ENCODE measurements at places on chromosomes 5 and 9.

DNA sequence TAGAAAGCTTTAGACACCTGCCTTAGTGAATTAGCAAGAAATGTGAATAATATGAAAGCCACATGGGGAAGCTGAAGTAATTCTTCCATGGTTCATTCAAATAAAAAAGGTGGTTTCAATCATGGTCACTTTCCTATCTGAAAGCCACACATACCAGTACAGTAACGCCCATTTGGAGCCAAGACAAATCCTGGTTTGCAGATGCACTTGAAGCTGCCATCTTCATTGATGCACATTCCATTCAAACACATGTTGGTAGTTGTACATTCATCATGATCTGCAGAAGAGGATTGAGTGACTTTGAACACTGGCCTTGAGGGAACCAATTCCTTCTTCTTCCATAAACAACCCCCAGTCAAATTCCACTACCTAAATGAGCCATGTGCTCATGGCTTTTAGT, 161.5 kb downstream of the FBN2 start:
- DNase-seq: no peak

- no peak for DNase-seq
Observed at GRCh38 chr9:123157221-123157620, 111.2 kb downstream of the STRBP start.

DNA sequence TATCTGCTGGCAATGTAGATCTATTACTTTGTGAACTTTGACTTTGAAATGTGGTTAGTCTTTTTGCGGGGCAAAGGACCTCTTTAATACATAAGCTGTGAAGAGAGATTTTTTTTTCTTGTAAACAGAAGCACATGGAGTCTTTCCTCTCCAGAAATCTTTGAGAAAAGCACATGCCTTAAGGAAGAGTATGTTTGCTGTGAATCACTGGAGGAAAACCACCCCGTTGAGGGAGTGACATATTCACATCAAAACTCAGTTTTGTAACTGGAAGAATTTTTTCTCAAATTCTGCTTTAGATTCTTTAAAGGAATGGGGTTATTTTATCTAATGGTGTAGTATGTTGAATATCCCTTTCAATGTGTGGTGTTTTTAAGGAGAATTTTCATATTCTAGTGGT, 3.5 kb downstream of the DMRT3 start:
- no peak for DNase-seq

- DNase-seq: no peak
Observed at GRCh38 chr9:94656200-94656599, 16.9 kb upstream of the FBP1 start.

- no peak for DNase-seq
Observed at GRCh38 chr5:34734326-34734725, 78.2 kb downstream of the RAI14 start.

GRCh38 chr9:98985596-98985995, 41.9 kb downstream of the COL15A1 start:
- no peak for DNase-seq

- peak; percentile 29 for DNase-seq
Observed at GRCh38 chr5:4199049-4199841, 603.6 kb downstream of the IRX1 start.

DNA sequence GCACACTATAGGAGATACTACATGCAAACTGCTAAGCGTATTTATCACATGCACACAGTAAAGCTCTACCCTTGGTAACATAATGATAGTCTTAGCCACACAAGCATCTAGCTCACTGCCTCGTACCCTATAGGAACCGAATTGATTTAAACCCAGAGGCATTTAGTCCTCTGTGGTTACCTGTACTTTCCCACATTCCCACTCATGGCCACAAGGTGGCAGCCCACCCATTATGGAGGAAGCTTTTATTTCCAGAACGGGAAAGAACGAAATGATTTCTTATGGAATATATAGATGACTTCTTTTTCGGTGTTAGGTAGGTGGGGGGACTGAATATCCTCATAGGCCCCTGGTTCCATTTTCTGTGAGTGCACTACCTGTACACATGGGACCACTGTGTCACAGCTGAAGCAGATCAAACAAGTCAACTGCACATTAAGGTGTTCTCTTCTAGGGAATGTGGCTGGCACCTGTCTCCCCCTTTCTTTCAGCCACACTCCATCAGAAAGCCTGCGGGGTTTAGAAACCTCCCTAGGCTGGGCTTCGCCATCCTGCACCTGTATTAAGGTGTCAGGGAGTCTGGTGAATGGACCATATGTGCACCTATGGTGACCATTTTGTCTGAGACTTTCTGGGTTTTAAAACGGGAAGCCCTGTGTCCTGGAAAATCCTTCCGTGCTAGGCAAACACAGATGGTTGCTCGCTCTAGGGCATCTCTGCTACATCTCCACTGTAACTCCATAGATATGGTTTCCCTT, 313.2 kb downstream of the SLIT3 start:
- DNase-seq: peak; percentile 81

GRCh38 chr5:66757219-66757833, 161.1 kb downstream of the MAST4 start:
- DNase-seq: peak; percentile 60

GRCh38 chr9:123376218-123377071, 20.4 kb downstream of the CRB2 start:
- DNase-seq: no peak

GRCh38 chr9:73001860-73002259, 49.0 kb upstream of the ALDH1A1 start:
- no peak for DNase-seq

DNA sequence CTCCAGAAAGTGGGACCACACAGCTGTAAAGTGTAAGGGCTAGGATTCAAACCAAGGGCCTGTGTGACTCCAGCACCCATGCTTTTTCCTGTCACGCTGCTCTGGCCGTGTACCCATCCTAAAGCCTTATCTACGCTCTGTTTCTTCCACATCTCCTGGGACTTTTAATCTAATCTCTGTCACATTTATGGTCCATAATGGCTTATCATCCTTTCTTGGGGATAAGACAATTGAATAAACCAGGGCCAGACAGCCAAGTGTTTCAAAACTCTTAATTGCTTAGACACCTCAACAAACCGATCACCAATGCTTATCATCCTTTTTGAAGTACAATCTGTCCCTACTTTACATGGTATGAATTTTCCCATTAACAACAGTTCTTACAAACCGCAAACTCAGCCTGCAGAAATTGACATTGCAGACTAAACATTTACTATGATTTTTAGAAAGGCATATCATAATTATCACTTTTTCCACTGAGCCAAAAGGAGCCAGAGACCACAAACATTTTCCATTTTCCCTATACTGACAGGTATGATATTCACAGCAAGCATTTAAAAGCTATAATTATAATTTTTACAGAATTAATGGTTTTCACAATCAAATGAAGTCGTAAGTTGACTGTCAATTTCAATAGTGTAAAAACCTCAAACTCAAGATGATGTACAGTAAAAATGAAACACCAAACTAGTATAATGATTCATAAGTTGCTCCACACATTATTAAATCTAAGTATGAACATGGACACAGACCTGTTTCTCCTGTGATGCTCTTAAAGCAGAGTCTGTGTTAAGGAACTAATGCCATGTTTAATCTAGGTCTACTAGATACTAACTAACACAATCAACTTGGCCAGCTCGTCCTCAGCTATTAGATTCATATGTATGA, 99.5 kb downstream of the FBXW11 start:
- no peak for DNase-seq

- peak; percentile 60 for DNase-seq
Observed at GRCh38 chr5:107670932-107671741, at the start of gene EFNA5. TSS of gene EFNA5 (minus strand) at chr5:107670937.

DNA sequence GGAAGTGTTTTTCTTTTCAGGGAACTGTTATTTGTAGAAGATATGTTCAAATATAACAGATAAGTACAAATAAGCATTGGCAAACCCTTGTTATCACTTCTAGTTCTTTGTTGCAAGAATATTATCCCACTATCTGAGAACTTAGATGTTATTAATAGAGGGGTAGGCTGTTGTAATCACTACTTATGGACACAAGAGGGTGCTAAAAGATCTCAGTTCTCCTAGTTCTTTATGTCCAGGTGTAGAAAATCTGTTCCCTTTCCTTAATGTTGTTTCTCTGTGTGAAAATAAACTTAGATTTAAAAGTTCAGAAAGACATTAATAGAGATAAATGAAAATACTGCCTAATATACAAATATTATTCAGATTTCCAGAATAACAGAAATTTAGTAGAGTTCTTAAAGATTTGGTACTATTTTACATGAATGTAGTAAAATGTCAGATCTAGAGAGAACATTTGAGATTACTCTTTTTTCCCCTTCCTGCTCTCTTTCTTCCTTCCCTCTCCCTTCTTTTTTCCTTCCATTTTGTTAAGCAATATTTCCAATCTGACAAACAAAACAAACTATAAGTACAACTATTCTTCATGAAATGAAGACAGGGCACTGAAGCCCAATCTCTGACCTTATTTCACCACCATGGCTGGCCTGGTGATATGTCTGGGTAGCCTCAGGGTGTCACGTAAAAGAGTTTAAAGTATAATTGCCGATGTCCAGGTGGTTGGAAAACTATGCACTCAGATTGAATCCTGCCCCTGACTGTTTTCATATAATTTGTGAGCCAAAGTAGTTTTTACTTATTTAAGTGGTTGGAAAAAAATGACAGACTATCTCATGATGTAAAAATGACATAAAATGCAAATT, 43.6 kb upstream of the C5orf46 start:
- DNase-seq: peak; percentile 73

DNA sequence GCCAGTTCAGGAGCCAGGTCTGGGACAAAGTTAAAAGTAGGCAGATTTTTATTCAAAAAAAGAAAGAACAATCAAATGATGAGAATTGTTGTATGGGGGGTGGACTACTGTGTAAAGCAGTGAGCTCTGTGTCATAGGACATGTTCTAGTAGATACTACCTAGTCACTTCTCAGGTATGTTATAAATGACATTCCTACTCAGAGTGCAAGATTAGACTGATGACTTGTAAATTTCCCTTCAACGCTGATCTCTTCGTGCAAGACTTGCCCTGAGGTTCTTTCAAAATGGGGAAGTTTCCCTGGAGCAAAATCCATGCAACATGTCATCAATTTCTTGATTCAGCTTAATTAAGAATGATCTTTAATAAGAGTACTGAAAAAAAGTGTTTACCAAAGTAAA, 175.1 kb downstream of the RORB start:
- DNase-seq: no peak

- no peak for DNase-seq
Observed at GRCh38 chr5:76718880-76719279, 3.0 kb downstream of the F2R start.

DNA sequence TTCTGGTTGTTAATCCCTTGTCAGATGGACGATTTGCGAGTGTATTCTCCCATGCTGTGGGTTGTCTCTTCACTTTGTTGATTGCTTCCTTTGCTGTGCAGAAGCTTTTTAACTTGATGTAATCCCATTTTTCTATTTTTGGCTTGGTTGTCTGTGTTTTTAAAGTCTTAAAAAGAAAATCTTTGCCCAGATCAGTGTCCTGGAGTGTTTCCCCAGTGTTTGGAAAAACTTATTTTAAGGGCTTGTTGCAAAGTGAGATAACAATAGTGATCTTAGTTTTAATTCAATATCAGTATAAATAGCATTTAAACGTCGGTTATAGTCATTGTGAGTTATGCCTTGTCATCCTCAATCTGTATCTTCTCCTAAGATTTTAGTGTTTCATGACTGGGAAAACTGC, 329.5 kb downstream of the CCDC171 start:
- DNase-seq: no peak

DNA sequence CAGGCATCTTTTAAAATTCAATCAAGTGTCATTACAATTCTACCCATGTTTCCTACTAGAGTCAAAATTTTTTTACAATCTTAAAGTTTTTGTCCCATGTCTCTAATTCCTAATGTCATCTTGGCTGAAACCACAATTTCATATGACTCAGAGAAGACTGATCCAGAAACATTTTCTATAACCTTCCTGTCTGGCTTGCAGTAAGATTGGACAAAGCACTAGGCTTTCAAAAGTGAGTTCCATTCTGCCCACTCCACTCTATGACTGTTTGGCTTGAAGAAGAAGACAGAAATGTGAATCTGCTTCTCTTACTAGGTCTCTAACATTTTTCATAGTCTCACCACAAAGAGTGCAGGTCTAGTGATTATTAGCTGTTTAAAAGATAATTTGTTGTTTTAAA, 88.8 kb downstream of the NR3C1 start:
- DNase-seq: no peak

DNA sequence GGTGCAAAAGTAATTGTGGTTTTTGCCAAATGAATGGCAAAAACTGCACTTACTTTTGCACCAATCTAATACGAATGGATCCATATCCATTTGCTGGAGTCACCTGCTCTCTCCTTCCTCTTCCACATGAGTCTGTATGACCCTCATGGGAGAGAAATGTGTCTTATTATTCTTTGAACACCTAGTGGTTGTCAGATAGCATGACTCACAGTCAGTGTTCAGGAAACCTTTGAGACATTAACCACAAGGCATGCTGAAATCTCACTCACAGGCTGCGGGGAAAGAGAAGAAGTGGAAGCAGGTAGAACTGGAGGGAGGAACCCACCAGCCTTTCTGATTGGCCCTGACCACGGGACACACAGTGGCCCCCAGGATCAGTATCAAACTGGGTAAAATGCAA, 222.8 kb upstream of the KLF4 start:
- no peak for DNase-seq

DNA sequence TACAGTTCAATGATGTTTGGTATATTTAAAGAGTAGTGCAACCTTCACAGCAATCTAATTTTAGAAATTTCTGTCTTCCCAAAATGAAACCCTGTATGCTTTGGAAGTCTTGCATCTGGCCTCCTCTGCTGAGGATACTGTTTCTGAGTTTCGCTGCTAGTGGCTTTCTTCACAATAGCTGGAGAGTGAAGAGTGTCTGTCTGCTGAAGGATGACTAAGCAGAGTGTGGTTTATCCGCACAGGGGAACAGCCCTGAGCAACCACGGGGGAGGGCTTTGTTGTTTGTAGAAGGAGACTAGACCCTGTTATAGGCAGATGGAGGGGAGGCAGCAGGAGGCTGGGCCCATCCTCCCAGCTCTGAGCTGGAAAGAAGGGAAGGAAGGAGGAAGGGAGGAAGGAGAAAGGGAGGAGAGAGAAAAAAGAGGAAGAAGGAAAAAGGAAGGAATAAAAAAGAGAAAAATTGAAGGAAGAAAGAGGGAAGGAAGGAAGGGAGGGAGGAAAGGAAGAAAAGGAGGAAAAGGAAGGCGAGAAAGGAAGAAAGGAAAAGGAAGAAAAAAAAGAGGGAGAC, 10.5 kb upstream of the IRX2 start:
- DNase-seq: peak; percentile 9
